Large intestine (tissue), 12 donors: ENCODE measurements at places on chromosomes 3 and 15. TPM values are rescaled to one million over a fixed set of nuclear protein-coding genes. Genes with fewer than 3 reads are reported as not detected.

Gene CYP1A1
- 0.54 TPM for polyA plus RNA-seq

- DNase-seq: no peak
Measured at GRCh38 chr3:43317461-43318316, 31.3 kb downstream of the SNRK start.

DNA sequence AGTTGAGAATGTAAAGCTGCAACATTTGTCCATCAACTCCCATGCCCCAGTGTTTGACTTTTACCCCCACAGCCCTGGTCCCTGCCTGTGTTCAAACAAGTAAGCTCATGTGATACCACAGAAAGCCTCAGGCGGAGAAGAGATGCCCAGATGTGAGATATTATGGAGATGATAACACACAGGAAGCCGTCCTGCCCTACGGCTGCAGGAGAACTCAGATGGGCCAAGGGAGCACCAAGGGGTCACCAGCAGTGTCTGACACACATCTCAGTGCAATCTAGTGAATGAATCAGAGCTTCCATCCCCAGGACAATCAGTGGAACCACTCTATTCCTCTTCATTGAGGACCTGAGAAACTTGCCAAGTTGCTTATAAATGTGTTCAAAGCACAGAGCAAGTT lies 14.0 kb upstream of the SPINK8 start:
- DNase-seq: no peak

GRCh38 chr3:47865192-47865591 lies 62.3 kb downstream of the DHX30 start:
- no peak for DNase-seq

- DNase-seq: no peak
Measured at GRCh38 chr3:103055021-103055520, 620.3 kb downstream of the ZPLD1 start.

DNA sequence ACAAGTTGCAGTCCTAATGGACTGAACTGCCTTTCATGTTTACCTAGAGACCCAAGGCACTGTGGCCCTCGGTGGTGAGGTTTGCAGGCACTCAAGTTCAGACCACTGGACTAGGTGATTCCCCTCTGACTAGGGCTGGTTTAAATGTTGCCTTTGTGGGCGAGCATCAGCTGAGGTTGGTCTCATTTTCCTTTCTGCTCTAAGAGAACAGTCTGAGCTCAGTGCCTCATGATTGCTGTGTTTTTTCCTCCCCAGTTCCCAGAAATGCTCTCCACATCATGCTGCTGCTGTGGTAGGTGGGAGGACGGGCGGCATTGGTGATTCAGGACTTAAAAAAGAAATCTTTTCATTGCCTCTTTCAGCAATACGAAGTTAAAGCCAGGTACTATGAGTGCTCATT lies 237.2 kb downstream of the MBNL1 start:
- DNase-seq: no peak

GRCh38 chr3:32435911-32436815 lies 44.5 kb downstream of the CMTM7 start:
- DNase-seq: no peak
